ENCODE measurements at places on chromosomes 11 and 22. TPM values are rescaled to one million over a fixed set of nuclear protein-coding genes. Genes with fewer than 3 reads are reported as not detected.

IGSF9B gene
- 2.9 TPM for total RNA-seq

CECR2 gene
- 0.98 TPM for total RNA-seq

ME3 gene
- 24.8 TPM for total RNA-seq

GLB1L3 gene
- total RNA-seq, result 0.16 TPM

OR8G5 gene
- not detected for total RNA-seq

MPEG1 gene
- total RNA-seq, result not detected

FAM227A gene
- total RNA-seq, result 0.65 TPM

THYN1 gene
- total RNA-seq, result 51.3 TPM

KCNK4 gene
- not detected for total RNA-seq

SLC5A12 gene
- not detected for total RNA-seq

OR51B2 gene
- not detected for total RNA-seq

ANGPTL5 gene
- not detected for total RNA-seq

CARD10 gene
- total RNA-seq, result 51.3 TPM

HIC2 gene
- 3.1 TPM for total RNA-seq

PKDREJ gene
- not detected for total RNA-seq

FLRT1 gene
- under 0.01 TPM for total RNA-seq

MRGPRF gene
- 3.6 TPM for total RNA-seq

MACROD1 gene
- 18.6 TPM for total RNA-seq

DEUP1 gene
- not detected for total RNA-seq

OR5F1 gene
- total RNA-seq, result not detected

GGT1 gene
- 5.2 TPM for total RNA-seq

YPEL4 gene
- not detected for total RNA-seq

LRRC32 gene
- total RNA-seq, result 2.4 TPM

OR51I1 gene
- not detected for total RNA-seq

MMP13 gene
- total RNA-seq, result 0.33 TPM

ART5 gene
- total RNA-seq, result 3.0 TPM

RIMBP3C gene
- 0.13 TPM for total RNA-seq

OR51T1 gene
- total RNA-seq, result 0.13 TPM

RBFOX2 gene
- total RNA-seq, result 104 TPM

APOA4 gene
- not detected for total RNA-seq

CALCA gene
- not detected for total RNA-seq

POTEH gene
- total RNA-seq, result not detected

SMTNL1 gene
- not detected for total RNA-seq

ENTHD1 gene
- total RNA-seq, result not detected

EFEMP2 gene
- 161 TPM for total RNA-seq

DGCR6L gene
- 77.6 TPM for total RNA-seq

SSH3 gene
- 20.2 TPM for total RNA-seq

IGLL1 gene
- not detected for total RNA-seq

CBX6 gene
- 46.4 TPM for total RNA-seq

CHRM1 gene
- not detected for total RNA-seq

ZC3H12C gene
- total RNA-seq, result 5.5 TPM

KIRREL3 gene
- total RNA-seq, result 2.2 TPM

BCO2 gene
- 1.8 TPM for total RNA-seq

CAPN5 gene
- 7.7 TPM for total RNA-seq

SLC22A25 gene
- total RNA-seq, result not detected

FXYD2 gene
- 57.8 TPM for total RNA-seq

MMP7 gene
- total RNA-seq, result 509 TPM

MMP1 gene
- total RNA-seq, result 8.7 TPM

DNAJB7 gene
- total RNA-seq, result not detected
